ENCODE measurements at places on chromosomes 5 and 9. TPM values are rescaled to one million over a fixed set of nuclear protein-coding genes. Genes with fewer than 3 reads are reported as not detected.

Gene HK3
- not detected for total RNA-seq

Gene C6
- not detected for total RNA-seq

Gene LCN9
- total RNA-seq, result 0.72 TPM

Gene ISL1
- total RNA-seq, result 0.13 TPM

Gene HSPB3
- not detected for total RNA-seq

Gene CCNI2
- total RNA-seq, result 0.57 TPM

Gene ANKRD20A1
- 0.24 TPM for total RNA-seq

Gene GFPT2
- 89.8 TPM for total RNA-seq

Gene LIX1
- total RNA-seq, result 0.07 TPM

Gene CCDC192
- total RNA-seq, result not detected

Gene FAM221B
- not detected for total RNA-seq

Gene PCDHB7
- total RNA-seq, result 0.52 TPM

Gene PCDHA4
- total RNA-seq, result 3.5 TPM

Gene CTSV
- 82.2 TPM for total RNA-seq

Gene IFNW1
- not detected for total RNA-seq

Gene RASGRF2
- 11.3 TPM for total RNA-seq

Gene FOXD1
- total RNA-seq, result 0.31 TPM

Gene SPINK6
- not detected for total RNA-seq

Gene RNF208
- 7.7 TPM for total RNA-seq

Gene NCBP1
- total RNA-seq, result 55.7 TPM

Gene DDX31
- 27.6 TPM for total RNA-seq

Gene PROB1
- 3.4 TPM for total RNA-seq

Gene SOWAHA
- total RNA-seq, result 0.20 TPM

Gene RGS7BP
- total RNA-seq, result 0.31 TPM

Gene IL7R
- total RNA-seq, result not detected

Gene TMEM252
- not detected for total RNA-seq

Gene SIT1
- total RNA-seq, result 1.3 TPM

Gene PCDHGB6
- total RNA-seq, result 6.0 TPM

Gene TMEM8B
- total RNA-seq, result 9.3 TPM

Gene PCDHB15
- 7.0 TPM for total RNA-seq
